NCI-H2081 treated with DMSO at 0.1 percent for 48 hours (cell line): ENCODE measurements at places on chromosomes 5 and 9.

DNA sequence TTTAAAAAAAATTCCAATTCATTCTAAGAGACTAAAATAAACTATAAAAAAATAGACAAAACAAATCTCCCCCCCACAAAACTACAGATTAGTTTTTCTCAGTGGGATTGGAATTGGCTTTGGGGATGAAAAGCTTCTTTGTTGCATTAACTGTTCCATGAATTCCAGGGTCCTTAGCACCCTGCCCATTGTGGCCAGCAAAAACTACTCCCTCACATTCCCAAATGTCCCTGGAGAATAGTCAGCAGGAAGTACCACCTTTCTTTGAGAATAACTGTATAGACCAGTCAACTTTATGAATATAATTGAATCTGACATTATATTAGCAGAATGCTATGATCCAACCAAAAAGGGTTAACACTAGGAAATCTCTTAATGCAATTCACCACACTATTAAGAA, 147.9 kb downstream of the LPAR1 start:
- no peak for DNase-seq

- no peak for DNase-seq
Observed at GRCh38 chr5:80153586-80154126, 102.2 kb downstream of the SERINC5 start.

- no peak for DNase-seq
Observed at GRCh38 chr9:128057724-128058409, 9.3 kb downstream of the NAIF1 start.

DNA sequence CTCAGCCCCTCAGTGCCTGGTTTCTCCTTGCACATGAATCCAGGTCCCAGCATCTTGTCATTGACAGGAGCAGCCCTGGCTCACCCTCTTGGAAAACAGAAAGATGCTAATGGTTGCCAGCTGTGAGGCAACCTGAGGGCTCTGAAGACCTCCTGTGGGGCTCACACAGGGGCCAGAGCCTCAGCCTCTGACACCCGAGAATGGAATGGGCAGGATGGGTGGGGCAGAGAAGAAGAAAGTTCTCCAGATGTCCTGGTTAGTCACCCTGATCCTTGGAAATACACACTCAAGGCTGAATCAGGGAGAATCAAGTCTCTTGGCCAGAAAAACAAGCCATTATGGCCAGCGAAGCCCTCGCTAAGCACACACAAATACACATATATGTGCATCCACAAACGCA, 32.3 kb upstream of the SPATA31E1 start:
- no peak for DNase-seq

GRCh38 chr9:107141967-107142366, 141.1 kb upstream of the RAD23B start:
- no peak for DNase-seq

- no peak for DNase-seq
Observed at GRCh38 chr5:118165619-118166018, 822.7 kb downstream of the DTWD2 start.

GRCh38 chr9:37747271-37747753, 6.3 kb upstream of the TRMT10B start:
- peak; percentile 43 for DNase-seq

- no peak for DNase-seq
Observed at GRCh38 chr5:57082441-57083067, 91.3 kb upstream of the GPBP1 start.

GRCh38 chr5:71977311-71977710, 130.0 kb upstream of the MAP1B start:
- DNase-seq = no peak

- DNase-seq = no peak
Observed at GRCh38 chr9:18672706-18673105, 198.8 kb downstream of the ADAMTSL1 start.

- no peak for DNase-seq
Observed at GRCh38 chr5:139925650-139926640, 117.2 kb downstream of the NRG2 start.

- no peak for DNase-seq
Observed at GRCh38 chr5:124283031-124283430, 463.4 kb downstream of the ZNF608 start.

DNA sequence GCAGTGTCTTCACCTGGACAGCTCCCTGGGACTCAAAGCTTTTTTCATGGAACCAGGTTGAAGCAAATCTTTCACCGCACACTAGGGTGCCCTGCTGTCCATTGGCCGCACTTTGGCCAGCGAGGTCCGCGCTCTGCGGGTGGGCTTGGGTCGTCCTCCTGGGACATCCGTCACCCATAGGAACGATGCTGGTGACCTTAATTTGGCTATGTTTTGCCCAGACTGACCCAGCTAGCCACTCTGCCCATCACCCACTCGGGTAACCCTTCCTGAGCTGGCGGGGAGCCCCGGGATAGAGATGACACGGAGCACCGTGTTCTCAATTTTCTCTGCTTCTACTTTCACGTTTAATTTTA, 25.9 kb downstream of the ZDHHC11B start:
- DNase-seq = no peak

DNA sequence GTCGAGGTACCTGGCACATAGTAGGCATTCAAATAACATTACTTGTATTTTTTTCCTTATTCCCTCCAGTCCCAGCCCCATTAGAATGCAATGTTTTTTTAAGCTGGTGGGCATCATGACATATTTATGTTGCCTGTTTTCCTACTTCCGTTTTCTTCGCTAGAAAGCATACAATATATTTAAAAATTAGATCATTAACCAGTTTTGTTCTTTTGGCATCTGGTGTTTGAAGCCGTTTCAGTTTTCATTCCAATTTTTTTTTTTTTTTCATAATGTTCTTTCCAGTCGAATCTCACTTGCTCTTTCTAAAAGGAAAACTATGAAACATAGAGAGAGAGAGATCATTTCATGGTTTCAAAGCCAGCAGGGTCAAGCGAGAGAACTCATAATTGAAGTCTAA, 228.3 kb upstream of the C9orf72 start:
- no peak for DNase-seq

DNA sequence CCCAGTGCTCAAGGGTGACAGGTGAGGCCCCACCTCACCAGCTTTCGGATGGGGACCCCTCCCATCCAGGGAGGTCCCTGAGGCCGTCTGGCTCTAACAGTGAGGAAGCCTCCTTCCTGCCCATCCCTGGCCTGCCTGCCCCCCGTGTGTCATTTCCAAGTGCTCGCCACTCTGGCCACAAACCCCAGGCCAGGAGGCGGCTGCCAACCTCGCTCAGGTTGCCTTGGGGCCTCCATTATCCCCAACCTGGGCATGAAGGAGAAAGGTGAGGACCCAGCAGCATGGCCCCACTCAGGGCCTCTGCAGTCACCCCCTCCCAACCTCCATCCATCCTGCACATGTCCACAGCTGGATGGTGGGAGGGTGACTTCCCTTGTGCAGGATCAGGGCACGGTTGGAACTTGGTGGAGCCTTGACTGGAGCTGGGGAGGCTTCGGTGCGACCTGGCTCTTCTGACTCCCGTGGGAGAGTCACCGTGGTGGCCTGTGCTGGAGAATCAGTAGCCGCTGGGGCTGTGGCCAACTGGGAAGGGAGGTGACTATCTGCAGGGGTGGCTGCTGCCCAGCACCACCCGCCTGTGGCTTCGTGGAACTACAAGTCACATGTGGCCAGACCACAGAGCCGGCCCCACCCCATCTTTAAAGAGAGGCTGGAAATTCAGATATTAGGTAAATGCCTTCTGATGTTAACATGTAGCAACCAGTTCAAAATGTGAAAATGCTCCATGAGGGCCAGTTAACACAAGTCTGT, 37.5 kb upstream of the GFPT2 start:
- DNase-seq = no peak

GRCh38 chr5:150636391-150637244, 3.8 kb upstream of the SYNPO start:
- DNase-seq = no peak

GRCh38 chr9:95142728-95143127, 174.8 kb downstream of the FANCC start:
- no peak for DNase-seq

DNA sequence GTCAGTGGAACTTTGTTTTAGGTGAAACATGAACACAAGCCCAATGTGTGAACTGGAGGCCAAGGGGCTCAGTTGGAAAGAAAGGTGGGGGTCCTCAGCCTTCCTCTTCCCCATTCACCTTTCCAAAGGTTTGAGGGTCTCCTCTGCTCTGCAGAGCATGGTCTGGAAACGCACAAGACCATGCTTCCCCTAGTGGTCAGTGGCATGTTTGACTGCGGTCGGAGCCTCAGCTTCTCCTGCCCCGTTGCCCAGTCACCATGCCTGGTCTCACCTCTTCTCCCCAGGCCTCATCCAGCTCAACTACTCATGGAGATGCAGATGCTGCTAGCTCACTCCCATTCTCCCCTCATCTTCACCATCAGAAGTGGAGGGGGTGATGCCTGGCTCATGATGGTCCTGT, 340.3 kb downstream of the GADD45G start:
- no peak for DNase-seq

- no peak for DNase-seq
Observed at GRCh38 chr5:61706751-61707150, 374.7 kb downstream of the ZSWIM6 start.

GRCh38 chr5:149324641-149325040, 20.7 kb upstream of the GRPEL2 start:
- DNase-seq = no peak

GRCh38 chr9:135559606-135560005, 1.9 kb upstream of the PAEP start:
- no peak for DNase-seq
